HAP-1 (cell line): ENCODE measurements at places on chromosomes 5 and 9.

GRCh38 chr9:136957461-136957860 is 5.4 kb downstream of the LCN12 start:
- no peak for DNase-seq

- DNase-seq, result no peak
These were observed 1068.0 kb downstream of the MAT2B start for GRCh38 chr5:164573397-164573796.

DNA sequence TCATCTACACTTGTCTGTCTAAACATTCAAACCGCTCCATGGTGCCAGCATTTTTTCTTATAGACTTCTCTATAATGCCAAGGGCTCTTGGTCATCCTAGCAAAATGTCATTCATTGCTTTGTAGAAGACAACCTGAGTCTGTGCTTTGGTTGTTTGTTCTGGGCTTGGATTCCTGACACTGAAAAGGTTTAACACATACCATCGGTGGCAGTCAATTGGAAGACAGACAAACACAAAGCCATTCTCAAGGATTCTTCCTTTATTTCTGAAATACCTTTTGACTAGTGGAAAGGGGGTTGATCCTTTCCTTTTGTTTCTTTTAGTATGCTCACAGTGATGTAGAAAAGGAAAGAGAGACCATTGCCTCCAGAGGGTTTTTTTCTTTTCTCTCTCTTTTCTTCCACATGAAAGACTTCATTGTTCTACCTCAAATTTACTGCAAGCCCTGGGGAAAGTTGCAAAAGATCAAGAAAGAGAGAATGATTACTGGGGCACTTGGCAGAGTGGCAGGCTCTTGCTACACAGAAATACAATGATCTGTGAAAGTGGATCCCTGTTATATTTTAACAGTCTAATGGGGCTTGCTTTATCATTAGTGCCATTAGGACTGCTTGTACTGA is 66.4 kb upstream of the TMC1 start:
- DNase-seq, result peak; percentile 74

GRCh38 chr9:81387360-81388106 is 301.8 kb downstream of the TLE1 start:
- DNase-seq, result no peak

DNA sequence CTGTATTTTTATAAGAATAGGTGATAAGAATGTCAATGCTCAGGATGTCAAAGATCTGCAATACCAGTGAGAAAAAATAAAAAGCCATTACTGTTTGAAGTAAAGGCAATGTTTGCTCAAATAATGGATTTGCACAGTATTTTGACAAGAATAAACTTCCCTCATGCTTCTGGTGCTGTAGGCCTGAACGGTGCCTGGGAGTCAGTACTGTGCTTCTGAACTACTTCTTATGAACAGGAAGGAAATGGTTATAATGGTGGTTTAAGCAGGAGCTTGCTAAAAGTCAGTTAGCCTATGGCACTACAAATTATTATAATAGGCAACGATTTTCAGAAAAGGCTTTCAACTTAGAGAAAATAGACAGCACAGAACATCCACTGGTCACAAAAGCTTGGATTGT is 548.3 kb upstream of the CDH18 start:
- no peak for DNase-seq

GRCh38 chr5:123036391-123037103 is at the start of gene PPIC:
Gene PPIC, minus strand, starts transcription at chr5:123036725. Its CDS starts 100 bp downstream, at chr5:123036625.
- peak; percentile 70 for DNase-seq

GRCh38 chr9:79719021-79719420 is 147.3 kb downstream of the TLE4 start:
- no peak for DNase-seq

GRCh38 chr9:100066539-100066938 is 32.3 kb downstream of the ERP44 start:
- no peak for DNase-seq
